ENCODE measurements at places on chromosomes 7 and 10.
A peak's percentile ranks its signal among the peaks of the same experiment; 100 is the strongest.

DNA sequence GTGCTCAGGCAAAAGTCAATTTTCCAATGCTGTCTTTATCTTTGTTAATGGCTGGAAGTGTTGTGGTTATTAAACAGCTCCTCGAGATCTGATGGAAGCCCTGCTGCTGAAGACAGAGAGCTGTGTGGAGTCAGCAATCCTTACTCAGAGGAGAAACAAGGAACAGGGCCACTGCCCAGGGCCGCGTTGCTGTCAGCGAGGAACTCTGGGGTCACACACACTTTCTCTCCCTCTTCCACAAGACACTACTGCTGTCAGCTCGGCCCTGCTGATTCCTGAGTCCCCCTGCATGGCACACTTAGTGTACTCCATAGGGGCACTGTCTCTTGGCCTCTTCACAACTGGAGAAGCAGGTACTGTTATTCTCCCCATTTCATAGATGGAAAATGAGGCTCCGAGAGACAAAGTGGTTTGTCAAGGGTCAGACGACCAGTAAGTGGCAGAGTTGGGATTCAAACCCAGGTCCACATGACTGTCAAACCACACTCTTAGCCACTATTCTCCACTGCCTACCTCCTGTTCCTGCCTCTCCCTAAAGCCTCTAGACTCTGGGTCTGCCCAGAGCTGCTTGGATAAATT lies 29.3 kb upstream of the PDCD4 start:
- DNase-seq, result no peak

DNA sequence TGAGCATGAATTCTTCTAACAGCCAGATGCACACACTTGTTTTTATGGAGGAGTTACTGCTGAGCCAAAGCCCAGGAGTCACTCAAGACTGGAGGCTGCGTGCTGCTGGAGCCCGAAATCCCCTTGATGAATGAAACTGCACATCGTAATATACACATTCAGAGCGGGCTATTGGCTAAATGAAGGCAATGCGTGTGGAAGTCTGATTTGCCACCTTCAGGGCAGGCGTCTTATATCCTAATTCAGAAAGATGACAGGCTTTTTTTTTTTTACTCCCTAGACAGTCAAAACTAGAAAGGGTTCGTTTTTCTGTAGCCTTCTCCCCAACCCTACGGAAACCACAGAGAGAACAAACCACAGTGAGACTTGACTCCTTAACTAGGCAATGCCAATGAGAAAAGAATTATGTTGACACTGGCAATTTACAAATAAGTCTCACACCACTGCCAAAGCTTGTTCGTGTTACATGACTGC lies 227.2 kb upstream of the KLF14 start:
- DNase-seq, result peak; percentile 76

DNA sequence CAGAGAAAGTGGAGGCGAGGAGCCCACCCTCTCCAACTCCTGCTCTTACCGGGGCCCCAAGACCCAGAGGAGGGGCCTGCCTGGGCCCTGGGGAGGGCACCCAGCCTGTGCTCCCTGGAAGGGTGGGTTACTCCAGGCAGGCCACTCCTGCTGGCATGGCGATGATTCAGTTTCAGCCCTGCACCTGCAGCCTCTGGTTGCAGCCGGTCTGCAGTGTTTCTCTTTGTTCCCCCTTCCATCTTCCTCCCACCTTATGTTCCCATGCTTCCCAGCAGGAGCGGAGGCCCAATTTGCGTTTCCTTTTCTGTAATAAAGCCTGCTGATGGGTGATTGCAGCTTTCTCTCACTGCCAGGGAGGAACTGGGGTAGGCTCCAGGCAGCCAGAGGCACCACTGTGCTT lies 53.2 kb upstream of the FAM20C start:
- DNase-seq, result no peak

DNA sequence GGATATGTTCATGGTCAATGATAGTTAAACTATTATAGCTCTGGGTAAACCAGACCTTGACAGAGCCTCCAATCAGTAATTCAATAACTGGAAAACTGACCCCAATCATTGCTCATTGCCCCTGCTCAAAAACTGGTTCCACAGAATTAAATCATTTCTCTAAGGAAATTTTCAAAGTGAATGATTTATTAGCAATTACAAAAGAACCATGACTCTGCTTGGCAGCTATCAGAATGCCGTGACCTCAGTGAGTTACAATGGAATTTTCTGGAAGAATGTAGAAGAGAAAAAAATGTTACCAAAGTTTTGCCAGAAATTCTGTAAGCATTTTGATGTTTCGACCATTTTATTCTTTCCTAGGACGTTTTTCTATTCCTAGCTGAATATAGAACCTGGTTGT lies 106.8 kb upstream of the APBB1IP start:
- peak; percentile 33 for DNase-seq

DNA sequence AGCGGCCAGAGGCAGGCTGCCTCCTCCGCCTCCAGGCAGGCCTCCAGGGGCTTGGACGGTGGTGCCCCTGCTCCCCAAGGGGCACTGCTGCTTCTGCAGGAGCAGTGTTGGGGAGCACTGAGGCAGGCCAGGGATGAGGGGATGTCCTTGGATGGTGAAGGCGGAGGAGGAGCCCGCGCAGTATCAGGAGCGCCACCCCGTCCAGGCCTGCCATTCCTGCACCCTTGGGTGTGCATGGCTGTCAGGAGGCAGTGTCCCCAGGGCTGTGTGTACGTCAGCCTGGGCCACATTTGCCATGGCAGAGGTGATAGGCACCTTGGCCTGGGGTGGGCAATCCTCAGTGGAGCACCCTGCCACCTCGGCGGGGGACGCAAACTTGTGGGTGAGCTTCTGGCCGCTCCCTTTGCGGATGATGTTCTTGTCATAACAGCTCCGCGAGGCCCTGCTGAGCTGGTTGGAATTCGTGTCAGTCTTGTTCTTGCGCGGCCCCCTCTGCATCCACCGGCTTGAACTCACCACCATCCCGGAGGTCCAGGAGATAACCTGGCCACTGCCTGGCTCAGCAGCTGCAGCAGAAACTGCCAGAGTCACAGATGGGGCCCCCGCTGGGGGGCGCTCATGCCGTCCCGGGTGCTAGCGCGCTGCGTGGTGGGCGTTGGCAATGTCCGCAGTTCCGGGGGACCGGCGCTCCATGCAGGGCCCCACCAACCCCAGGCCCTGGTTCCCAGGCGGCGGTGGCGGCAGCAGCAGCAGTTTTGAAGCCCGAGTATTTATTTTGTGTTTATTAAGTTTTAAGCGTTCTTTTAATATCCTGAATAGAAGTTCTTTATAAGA lies 182.3 kb upstream of the ADCY1 start:
- no peak for DNase-seq

DNA sequence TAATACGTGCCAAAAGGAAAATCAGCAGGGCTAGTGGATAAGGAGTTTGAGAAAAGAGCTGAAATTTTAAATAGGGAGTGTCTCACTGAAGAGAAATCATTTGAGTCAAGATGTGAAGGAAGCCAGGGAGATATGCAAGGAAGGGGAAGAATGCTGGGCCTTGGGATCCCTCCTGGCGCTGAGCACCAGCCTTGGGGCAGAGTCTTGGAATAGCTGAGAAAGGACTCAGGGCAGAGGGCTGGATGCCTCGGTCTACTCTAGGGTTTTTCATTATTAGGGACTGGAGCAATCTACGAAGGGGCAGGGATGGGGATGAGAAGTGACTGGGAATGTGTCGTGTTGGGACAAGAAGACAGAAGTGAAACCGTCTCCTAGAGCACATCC lies 484 bp downstream of the ZWINT start:
- DNase-seq, result no peak

DNA sequence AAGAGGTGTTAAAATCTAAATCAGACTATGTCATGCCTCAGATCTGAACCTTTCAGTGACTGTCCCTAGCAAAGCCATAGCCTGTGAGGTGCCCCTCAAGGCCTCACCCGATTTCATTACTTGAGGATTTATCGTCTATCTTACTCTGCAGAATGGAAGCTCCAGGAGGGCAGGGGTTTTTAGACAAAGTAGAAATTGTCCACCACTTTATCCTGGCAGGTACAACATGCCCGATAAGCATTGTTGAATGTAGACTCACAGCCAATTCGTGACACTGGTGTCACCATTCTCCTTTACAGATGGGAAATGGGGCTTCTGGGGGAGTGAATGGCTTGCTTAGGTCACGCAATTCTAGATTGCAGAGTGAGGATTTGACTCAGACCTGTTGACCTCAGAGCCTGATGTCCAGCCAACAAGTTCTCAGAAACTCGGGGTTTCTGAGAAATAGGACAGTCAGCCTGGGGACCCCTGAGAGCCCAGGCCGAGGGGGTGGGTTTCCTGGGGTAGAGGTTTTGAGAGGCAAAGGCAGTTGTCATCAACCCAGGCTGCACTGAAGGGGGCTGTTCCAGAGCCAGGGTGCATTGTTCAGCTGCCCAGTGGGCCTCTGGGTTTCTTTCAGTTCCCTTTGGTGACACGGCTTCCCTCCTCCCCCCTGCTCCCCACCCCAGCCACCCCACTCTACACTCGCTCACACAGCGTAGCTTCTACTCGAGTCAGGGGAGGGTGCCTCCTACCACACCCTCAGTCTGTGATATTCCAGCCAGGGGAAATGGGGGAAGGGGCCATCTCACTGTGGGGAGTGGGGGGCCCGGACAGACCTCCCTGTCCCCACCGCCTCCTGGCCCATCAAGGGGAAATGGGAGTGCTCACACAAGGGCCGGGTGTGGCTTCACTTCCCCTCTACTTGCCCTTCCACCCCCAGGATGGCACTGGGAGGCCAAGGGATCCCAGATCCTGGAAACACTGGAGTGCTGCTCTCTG lies 3.1 kb upstream of the IRF5 start:
- DNase-seq, result no peak

- peak; percentile 99 for DNase-seq
Observed at GRCh38 chr7:139854124-139854511, 25.1 kb downstream of the TBXAS1 start.

GRCh38 chr10:71392292-71392691 lies 4.4 kb upstream of the CDH23 start:
- DNase-seq, result no peak

- no peak for DNase-seq
Observed at GRCh38 chr7:149731207-149731955, 42.0 kb downstream of the ZNF467 start.

DNA sequence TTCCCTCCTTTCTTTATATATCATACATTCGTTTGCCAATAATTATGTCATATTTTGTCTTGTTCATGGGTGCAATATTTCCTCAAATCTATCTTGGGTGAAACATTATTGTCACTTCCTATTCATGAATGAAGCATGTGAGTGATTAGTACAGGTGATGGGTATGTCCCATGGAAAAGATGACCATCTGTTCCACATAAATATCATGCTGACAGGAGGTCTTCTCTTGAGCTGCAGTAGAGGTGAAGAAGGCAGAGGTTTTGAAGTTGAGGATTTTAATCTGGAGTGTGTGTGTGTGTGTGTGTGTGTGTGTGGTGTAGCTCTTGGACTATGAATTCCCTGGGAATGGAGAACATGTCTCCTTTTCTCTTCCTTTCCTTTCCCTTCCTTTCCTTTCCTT lies 350.5 kb upstream of the CHRM2 start:
- no peak for DNase-seq

DNA sequence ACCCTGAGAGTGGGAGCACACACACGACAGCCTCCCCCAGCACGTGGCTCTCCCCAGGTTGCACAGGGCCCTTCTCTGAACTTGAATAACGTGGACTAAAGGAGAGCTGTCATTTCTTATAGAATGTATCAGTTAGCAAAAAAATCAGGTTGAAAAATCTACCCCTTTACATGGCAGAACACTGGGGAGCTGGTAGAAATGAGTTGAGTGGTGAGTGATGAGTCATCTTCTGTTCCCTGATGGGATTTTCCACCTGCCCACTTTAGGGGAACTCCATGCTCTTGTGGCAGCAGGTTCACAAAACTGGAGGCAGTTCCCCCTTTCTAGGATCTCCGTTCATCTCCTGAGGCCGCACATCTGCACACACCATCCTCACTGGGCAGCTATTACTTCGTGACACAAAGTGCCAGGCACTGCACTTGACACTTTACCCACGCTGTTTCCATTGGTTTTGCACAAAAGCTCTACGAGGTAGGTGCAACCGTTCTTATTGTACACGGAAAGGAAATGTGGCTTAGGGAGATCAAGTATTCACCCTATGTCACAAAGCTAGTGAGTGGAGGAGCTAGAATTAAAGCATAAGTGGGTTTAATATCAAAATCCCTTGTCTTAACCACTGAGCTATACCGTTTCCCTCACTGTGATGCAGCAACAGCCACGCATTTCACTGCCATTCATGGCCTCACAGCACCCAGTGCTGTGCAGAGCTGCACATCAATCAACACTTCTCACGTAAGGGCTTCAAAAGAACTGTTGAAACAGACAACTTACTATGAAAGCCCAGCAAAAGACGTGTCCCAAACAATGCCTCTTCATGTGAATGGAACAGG lies 80.2 kb downstream of the RNF216 start:
- peak; percentile 29 for DNase-seq

- DNase-seq, result peak; percentile 57
Observed at GRCh38 chr10:117768333-117769042, 225.9 kb downstream of the EMX2 start.

- DNase-seq, result no peak
Observed at GRCh38 chr7:7639421-7639820, 1.1 kb upstream of the UMAD1 start.
